ENCODE measurements at places on chromosomes 2 and 18. TPM values are rescaled to one million over a fixed set of nuclear protein-coding genes. Genes with fewer than 3 reads are reported as not detected.

Gene PRSS56
- total RNA-seq, result not detected

Gene TEX44
- total RNA-seq, result not detected

Gene C2orf81
- total RNA-seq, result 0.55 TPM

Gene CCDC88A
- total RNA-seq, result 20.4 TPM

Gene GKN2
- not detected for total RNA-seq

Gene CHAC2
- 1.7 TPM for total RNA-seq

Gene ATF2
- total RNA-seq, result 26.3 TPM

Gene EFR3B
- 15.2 TPM for total RNA-seq

Gene GALNT13
- 0.05 TPM for total RNA-seq

Gene NGEF
- 0.75 TPM for total RNA-seq

Gene L3MBTL4
- total RNA-seq, result 1.8 TPM

Gene MRPL30
- 33.8 TPM for total RNA-seq

- DNase-seq, result no peak
Measured at GRCh38 chr2:215949991-215950404, 63.4 kb downstream of the MREG start.

DNA sequence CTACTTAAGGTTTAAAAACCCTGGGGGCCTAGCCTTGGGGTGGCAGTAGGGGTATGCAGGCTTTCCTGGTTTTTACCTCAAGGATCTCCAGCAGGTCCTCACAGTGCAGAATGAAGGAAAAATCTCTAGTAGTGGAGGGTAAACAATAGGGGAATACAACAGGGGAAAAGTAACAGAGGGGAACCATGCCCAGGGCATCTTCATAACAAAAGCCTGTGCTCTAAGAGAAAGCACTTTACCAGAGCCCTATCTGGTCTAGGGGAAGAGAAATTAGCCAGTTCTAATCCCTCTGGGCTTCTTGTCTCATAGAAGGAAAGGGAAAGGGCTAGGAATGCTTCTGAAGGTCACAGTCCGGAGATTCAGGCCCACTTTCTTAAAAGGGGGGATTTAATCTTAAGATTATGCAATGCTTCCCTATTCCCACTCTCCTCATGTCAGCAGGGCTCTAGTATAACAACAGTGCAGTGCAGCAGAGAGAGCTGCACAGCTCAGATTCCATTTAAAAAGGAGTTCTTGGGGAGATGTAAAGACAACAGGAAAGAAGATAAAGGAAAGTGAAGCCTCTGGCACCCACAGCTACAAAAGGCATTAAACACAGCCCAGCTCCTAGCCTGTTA, 149.0 kb upstream of the CYP1B1 start:
- DNase-seq, result no peak

DNA sequence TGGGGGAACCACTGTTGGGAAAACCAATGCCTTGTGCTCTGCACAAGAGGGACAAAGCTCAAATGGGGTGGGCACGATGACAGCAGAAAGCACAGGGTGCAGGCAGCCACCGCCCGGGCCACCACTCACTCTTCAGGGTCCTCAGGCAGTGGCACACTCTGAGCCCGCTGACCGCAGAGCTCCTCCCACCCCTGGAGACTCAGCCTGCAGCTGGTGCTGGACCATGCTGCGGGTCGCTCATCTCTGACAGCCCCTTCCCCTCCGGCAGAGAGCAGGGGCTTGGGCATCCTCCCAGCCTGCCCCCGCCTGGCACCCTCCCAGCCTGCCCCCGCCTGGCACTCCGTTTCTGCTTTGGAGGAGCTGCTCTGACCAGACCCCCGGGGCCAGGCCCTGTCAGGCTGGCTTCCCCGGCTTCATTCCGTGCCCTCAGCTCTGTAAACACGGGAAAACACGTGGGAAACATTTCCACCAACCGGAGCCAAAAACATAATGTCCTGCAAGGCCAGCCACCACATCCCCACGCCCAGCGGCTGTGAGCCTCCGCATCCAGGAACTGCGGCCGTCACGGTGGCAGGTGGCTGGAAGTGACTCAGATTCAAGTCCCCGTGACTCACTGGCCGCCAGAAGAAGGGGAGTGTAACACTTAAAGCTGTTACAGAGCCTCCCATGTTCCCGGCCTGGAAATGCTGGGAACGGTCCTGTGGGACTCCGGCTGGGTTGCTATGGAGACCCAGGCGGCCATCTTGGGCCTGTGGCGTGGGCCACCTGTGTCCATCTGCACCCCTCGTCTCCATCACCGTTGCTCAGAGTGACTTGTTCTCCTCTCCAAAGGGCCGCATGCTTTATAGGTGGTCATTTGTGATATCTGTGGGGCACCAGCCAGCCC, 6.8 kb upstream of the SNED1 start:
- DNase-seq, result peak; percentile 83

GRCh38 chr18:55906536-55906935, 318.5 kb upstream of the TCF4 start:
- DNase-seq, result no peak

DNA sequence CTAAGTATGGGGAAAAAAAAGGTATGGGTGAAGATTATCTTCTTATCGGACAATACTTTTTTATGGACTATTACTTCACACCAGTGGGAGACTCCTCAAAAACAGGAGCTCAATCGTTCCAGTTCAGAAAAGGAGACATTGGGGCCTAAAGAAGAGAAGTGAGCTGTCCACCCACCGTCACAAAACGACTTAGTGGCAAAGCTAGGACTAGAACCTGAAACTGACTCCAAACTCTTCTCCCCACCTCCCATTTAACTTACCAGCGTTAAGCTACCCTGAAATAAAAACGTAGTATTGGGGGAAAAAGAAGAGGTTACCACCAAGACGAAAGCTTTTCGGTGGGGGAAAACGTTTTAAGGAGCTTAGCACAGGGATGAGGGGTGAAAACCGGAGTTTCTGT, 503 bp downstream of the GTF3C3 start:
- DNase-seq, result no peak

- DNase-seq, result no peak
Measured at GRCh38 chr18:34820360-34821065, 110.4 kb downstream of the DTNA start.

DNA sequence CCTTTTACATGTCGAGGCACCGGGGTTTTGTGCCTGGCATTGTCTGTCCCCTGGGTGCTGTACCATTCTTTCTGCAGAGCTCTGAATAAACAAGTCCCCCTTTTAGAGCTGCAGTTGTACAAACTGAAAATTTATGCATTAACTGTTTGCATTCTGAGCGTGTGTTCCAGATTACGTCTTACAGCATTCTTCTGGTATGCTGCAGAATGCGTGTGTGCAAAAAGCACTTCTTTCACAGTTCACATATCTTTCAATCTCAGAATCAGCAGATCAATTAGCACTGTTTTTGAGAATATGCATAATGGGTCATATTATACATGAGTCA, 27.5 kb downstream of the MEIS1 start:
- DNase-seq, result no peak

GRCh38 chr2:23381084-23381483, 3.9 kb upstream of the KLHL29 start:
- no peak for DNase-seq

DNA sequence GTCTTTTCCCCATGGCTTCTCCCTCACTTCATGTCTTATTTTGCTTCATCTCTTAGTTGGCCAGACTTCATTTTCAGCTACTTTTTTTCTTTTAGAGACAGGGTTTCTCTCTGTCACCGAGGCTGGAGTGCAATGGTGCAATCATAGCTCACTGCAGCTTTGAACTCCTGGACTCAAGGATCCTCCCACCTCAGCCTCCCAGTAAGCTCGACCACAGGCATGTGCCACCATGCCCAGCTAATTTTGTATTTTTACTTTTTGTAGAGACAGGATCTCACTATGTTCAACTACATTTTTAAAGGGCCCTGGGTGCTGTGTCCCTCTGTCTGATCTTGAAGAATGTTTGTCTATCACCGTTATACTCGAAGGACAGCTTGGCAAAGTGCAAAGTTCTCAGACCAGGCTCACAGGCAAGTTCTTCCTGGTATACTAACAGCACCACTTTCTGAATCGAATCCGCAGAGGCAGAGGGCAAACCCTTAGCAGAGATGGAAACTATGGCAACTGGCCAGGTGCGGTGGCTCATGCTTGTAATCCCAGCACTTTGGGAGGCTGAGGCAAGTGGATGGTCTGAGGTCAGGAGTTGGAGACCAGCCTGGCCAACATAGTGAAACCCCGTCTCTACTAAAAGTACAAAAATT, 60.9 kb downstream of the SOWAHC start:
- DNase-seq, result no peak

DNA sequence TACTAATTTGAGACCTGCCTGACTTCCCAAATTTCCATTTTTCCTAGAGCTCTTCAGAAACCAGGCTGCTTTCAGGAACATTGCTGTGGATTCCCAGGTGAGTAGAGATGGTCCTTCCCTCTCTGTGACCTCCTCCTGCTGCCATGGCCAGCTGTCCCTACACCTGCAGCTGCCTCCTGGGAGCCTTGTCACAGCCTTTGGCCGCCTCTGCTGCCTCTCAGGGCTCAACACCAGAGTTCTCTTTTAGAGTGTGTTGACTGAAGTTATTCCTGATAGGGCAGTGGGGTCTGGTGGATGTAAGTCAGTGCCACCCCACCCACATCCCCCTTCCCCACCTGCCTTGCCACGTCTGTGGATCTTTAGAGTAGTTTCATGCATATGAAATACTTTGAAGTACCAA, 22.9 kb downstream of the SPATS2L start:
- DNase-seq, result no peak

- no peak for DNase-seq
Measured at GRCh38 chr2:118769707-118770400, 77.6 kb downstream of the EN1 start.

- peak; percentile 69 for DNase-seq
Measured at GRCh38 chr18:50424877-50425690, 50.2 kb downstream of the SKA1 start.

GRCh38 chr2:46225730-46226129, 71.5 kb upstream of the EPAS1 start:
- DNase-seq, result no peak

- no peak for DNase-seq
Measured at GRCh38 chr2:170930131-170930990, 1.3 kb downstream of the GORASP2 start.

DNA sequence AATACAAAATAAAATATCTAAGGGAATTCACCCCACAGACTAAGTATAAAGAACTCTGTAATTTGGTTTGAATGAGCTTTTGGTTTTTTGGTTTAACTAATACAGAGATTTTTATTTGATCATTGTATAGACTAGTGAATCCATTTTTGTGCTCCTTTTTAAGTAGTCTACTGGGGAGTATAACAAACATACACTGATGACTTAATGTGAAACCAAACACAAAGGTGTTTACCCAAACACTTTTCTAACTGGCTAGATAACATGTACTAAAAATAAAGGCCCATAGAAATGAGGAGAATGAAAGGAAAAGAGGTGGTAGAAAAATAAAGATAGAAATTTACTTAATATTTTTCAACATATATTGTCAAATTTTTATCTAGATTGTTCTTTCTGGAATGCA, 146.0 kb downstream of the NRXN1 start:
- DNase-seq, result no peak

DNA sequence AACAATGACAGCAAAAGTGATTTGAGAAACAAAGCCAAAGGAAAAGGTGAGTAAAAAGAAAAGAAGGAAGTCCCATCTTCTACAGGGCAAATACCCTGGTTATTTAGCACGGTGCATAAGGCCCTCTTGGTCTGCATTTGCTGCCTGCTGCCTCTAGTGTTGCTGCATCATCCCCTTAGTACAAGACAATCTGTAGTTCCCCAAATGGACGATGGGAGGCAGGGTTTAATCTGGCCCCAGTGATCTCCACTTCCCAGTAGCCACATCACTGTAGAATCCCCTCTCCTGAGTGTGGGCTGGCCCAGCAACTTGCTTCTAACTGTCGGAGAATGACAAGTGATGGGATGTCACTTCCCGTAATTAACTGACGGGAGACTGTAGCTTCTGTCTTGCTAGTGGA, 85.1 kb downstream of the CTAGE1 start:
- DNase-seq, result no peak

- DNase-seq, result no peak
Measured at GRCh38 chr2:157592948-157593347, 35.7 kb downstream of the ACVR1C start.

DNA sequence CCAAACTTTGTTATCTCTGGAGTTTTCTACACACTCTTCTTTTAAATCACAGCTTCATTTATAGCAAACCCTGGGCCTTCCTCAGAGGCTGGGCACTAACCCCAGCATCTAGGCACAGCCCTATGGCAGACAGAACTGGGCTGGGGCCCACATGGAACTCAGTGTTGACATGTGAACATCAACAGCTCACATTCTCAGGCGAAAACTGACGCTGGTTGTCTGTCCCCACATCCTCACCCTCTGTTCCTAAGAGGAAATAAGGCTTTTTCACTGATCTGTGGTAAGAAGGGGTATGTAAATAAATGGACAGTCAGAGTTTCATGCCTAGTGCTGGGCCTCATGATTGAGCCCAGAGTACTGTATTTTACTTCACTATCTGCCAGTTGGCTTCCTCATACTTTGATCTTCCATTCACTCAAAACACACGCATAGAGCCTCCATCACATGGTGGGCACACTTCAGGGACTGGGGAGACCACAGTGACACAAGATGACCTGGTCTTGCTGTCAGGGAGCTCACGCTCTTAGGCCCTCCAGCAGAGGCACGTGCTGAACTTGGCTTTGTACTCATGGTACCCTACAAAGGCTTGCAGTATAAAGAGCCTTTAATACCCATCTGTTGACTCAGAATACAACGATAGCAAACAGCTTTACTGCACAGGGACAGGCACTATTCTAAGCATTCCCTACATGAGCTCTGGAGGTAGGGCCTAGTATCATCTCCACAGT, 43.0 kb downstream of the EFEMP1 start:
- no peak for DNase-seq

DNA sequence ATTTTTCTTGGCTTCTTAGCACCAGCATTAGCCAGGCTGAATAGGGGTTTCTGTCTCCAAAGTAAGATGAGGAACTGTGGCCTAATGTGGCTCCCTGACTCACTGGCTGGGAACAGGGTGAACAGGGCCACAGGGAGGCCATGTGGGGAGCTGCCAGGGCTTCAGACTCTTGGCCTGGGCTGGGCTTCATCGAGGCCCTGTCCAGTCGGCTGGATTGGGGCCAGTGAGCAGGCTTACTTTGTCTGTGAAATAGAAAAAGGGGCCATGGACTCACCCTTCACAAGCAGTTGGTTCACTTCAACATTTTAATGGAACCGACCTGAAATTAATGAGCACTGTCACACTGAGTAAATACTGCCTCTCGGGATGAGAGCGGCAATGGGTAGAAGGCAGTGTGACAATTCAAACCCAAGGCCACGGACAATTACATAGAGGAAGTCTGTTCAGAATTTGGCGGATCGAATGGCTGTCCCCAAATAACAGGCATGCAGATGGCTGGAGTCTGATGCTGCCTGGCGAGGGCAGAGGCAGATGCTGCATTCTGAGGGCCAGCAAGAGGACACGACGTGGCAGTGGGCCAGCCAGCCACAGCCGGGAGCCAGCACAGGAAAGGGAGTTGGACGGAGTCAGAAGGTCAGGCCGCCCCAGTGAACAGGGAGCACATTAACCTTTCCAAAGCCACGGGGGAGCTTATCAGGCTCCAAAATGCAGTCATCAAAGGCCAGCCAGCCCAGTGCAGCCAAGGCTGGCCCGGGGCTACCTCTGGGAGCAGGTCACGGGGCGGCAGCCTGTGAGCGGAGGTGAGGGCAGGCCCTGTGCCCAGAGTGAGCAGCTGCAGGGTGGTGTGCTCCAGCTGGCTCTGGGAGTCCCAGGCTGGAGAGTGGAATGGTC, 146.6 kb upstream of the REV1 start:
- peak; percentile 90 for DNase-seq
